Cardiac muscle cell (in vitro differentiated cells and primary cell): ENCODE measurements at places on chromosomes 7 and 10. TPM values are rescaled to one million over a fixed set of nuclear protein-coding genes. Genes with fewer than 3 reads are reported as not detected.
A peak's percentile ranks its signal among the peaks of the same experiment; 100 is the strongest.

- peaks cover 15% of the 10 kb centered on the region for H3K4me1 ChIP-seq
- H3K4me3 ChIP-seq: no peak overlapping the region
- H3K36me3 ChIP-seq: no peaks in the 10 kb centered on the region
- no peaks in the 10 kb centered on the region for H3K27me3 ChIP-seq
- DNase-seq: no peak
These were observed 121.2 kb upstream of the NPVF start for GRCh38 chr7:25349283-25350017.

DNA sequence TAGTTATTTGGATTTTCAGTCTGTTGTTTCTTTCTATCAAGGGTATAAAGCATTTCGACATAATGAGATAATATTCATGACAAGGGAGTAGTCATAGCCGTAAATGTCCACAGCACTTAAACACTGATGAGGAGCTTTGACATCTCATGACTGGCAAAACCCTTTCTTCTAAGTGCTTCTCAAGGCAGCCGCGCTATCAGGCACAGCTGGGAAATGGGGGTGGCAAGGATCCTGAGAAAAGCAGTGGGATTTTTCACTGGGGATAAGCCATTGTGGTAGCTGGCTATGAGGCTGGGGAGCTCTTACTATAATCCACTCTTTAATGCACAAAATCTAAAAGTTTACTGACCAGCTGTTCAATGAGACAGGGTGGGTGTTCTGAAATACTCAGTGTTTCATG lies 493.2 kb upstream of the KLF6 start:
- H3K36me3 ChIP-seq: no peaks in the 10 kb centered on the region
- no peak overlapping the region for H3K27ac ChIP-seq
- no peak overlapping the region for H3K4me3 ChIP-seq
- peaks cover 10% of the 10 kb centered on the region for H3K4me1 ChIP-seq
- no peaks in the 10 kb centered on the region for H3K27me3 ChIP-seq
- DNase-seq: no peak

GRCh38 chr10:68135922-68136792 lies 26.9 kb downstream of the MYPN start:
- peak; percentile 57 for DNase-seq
- no peak overlapping the region for H3K27ac ChIP-seq
- H3K27me3 ChIP-seq: no peaks in the 10 kb centered on the region
- no peaks in the 10 kb centered on the region for H3K36me3 ChIP-seq

Gene TMEM213
- total RNA-seq: not detected in 2 replicates

Gene SPDYE6
- total RNA-seq: 0.18 TPM in 1 of 2 replicates, not detected in the other

Gene PLAC9
- not detected in 2 replicates for total RNA-seq
